Activated T-helper 1 cell treated with Interleukin-2 at 50 U/mL for 16 hours (primary cell): ENCODE measurements at places on chromosomes 12 and 14.

GRCh38 chr12:12214635-12215131 lies 52.2 kb downstream of the LRP6 start:
- no peak for DNase-seq

DNA sequence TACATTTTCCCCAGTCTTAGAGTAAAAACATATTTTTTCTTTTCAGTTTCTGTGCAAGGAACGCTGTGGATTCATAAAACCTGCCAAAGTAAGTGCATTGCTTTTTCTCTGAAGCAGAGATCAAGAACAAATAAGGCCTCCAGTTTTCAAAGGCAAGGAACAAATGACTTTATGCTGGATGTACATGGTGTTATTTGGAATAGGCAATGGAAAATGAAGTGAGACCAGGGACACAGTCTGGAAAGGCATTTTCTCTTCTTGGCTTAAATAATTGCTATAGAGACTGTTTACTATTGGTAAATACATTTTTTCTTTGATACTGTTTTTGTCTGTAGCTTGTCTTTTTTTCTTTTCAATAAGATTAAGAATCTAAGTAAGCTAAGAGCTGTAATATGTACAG lies 725.9 kb upstream of the MDGA2 start:
- DNase-seq = no peak

DNA sequence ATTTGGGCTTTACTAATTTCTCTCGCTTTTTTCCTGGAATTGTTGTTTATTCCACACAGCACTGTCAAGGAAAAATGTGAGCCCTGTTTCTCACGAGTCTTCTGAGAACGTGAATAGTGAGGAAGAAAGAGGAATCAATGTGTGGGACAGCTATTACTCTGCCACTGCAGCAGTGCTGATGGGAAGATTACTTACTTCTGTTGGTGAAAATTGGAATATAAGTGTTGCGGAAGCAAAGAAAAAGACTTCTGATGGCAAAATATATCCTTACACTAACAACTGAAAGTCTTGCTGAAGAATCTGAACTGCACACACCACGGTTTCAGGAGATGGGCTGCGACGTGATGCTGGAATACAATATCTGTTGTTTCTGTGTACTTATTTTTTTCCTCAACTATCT lies 884.2 kb downstream of the AACS start:
- no peak for DNase-seq

- DNase-seq = no peak
Observed at GRCh38 chr12:111792155-111792855, 25.6 kb downstream of the ALDH2 start.

GRCh38 chr12:119082496-119082895 lies 96.2 kb upstream of the HSPB8 start:
- DNase-seq = no peak

- DNase-seq = no peak
Observed at GRCh38 chr14:100636559-100636958, 49.3 kb upstream of the BEGAIN start.
